ENCODE measurements at places on chromosomes 1 and 21. TPM values are rescaled to one million over a fixed set of nuclear protein-coding genes. Genes with fewer than 3 reads are reported as not detected.

GRCh38 chr1:229161740-229162139 is 109.2 kb upstream of the RAB4A start:
- DNase-seq = no peak

GRCh38 chr1:117861694-117862093 is 67.7 kb downstream of the GDAP2 start:
- DNase-seq = no peak

- no peak for DNase-seq
Observed at GRCh38 chr21:37392441-37392840, 25.9 kb downstream of the DYRK1A start.

DNA sequence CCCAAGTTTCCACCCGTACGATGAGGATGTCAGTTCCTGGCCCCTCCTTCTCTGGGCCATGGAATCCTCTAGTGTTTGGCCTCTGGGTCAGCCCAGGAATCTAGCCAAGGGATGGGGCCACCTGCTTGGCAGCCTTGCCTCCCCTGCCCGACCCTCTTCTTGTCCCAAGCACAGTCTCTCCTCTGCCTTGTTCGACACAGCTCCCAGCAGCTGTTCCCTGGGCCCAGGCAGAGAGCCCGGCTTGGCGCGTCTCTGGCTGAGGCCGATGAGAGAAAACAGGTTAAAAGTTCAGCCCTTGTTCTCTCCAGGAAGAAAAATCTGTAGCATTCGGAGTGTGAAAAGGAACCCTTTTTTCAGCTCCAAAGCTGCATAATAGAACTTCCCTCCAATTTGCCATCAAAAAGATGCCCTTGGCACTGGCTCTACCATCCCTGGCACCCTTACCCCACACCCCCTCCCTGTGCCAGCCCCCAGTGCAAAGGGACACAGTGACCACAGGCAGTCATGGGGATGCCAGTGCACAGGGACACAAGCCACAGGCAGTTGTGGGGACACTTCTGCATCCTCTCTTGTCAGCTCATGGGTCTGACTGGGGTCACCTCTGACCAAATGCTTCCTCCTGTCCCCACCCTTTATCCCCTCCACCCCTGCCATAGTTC is 68.4 kb downstream of the EPHB2 start:
- peak; percentile 85 for DNase-seq

- no peak for DNase-seq
Observed at GRCh38 chr1:90557706-90558105, 159.4 kb downstream of the BARHL2 start.

GRCh38 chr21:45390831-45391742 is 13.9 kb upstream of the COL18A1 start:
- DNase-seq = peak; percentile 74

- no peak for DNase-seq
Observed at GRCh38 chr1:61851849-61852669, 109.8 kb downstream of the PATJ start.

DNA sequence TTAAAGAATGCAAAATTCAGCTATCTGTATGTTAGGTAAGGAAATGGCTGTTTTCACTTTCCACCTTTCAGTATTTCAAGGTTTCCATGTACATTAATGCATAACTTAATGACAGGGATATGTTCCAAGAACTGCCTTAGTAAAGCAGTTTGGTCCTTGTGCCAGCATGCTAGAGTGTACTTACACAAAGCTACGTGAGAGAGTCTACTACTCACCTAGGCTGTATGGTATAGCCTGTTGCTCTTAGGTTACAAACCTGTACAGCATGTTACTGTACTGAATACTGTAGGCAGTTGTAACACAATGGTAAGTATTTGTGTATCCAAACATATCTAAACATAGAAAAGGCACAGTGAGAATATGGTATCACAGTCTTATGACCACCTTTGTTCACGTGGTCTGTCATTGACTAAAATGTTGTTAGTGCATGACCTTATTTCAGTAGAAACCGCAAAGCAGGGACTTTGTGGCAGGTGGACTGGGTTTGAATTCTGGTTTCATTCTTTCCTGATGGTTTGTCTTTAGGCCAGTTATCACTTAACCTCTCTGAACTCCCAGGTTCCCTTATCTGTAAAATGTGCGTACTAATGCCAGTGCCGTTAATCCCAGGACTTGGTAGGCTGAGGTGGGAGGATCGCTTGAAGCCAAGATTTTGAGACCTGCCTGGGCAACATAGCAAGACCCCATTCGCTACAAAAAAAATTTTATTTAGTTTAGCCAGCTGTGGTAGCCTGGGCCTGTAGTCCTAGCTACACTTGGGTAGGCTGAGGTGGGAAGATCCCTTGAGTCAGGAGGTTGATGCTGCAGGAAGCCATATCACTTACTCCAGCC is 4.9 kb downstream of the SMYD2 start:
- DNase-seq = no peak

CCDC27 gene
- total RNA-seq = not detected
